CD4-positive, alpha-beta T cell (primary cell): ENCODE measurements at places on chromosomes 3 and 15. TPM values are rescaled to one million over a fixed set of nuclear protein-coding genes. Genes with fewer than 3 reads are reported as not detected.

- no peak for DNase-seq
These were observed 58.6 kb downstream of the TMEM212 start for GRCh38 chr3:171901615-171902312.

DNA sequence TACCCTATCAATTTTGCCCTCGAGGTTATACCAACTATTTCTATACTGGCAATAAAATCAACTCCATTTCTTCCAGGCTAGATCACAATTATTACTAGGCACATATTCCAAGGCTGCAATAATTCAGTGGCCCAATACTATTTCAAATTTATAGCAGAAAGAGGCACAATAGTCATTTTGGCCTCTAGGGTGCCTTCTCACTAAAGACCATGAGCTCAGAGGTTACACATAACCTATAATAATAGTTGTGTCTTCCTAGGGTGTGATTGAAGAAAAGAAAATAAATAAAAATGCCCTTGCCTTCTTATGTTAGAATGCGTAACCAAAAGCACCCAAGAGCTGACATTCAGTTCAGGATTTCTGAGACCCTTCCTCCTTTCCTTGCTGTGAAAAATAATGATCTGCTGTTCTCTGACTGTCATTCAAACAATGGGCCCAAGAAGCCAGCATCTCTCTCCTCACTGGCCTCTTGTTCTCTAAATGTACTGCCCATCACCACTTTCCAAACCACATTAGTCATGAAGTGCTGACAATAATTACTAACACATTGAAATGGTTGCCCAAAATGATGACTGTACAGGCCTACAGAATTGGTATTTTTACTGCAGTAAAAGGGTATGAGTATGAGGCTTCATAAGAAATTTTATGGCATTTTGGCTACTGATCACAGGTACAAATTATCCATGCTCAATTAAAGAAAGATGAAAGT lies 244.8 kb downstream of the LRRN1 start:
- DNase-seq: no peak

DNA sequence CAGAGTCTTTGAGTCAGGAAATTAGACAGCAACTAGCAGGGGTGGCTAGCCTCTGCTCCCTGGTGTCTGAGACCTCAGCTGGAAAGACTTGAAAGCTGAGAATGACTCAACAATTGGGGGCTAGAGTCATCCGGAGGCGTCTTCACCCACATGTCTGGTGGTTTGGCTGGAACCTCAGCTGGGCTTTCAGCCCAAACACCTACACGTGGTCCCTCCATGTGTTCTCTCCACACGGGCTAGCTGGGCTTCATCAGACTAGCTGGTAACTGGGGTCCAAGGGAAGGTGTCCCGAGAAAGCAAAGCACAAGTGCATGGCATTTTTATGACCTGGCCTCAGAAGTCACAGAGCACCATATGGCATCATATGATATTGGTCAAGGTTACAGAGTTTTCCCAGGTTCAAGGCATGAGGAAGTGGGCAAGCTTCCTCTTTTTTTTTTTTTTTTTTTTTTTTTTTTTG lies 19.9 kb upstream of the ABHD2 start:
- no peak for DNase-seq

DNA sequence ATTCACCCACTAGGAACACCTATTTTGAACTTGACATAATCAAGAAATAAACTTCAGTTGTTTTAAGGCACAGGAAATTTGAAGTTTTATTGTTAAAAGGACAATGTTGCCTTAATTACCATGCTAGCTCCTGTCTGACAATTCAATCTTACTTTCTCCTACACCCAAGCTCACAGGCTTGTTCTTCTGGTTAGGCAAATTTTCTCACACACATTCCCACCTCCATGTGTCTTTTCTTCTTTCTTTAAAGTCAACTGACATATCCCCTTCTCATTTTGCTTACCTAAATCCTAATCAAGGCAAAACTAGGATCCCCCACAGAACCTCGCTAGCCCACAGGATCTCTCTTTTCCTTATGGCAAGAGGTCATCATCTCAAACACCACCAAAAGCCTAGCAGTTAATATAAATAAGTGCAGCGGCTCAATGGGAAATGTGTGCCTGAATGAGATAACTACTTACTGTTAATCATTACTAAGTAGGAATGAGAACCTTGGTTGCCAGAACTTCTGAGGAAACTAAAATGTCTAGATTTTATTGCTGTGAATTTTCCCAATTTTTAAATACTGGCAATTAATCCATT lies 189.3 kb downstream of the PLCH1 start:
- no peak for DNase-seq

DNA sequence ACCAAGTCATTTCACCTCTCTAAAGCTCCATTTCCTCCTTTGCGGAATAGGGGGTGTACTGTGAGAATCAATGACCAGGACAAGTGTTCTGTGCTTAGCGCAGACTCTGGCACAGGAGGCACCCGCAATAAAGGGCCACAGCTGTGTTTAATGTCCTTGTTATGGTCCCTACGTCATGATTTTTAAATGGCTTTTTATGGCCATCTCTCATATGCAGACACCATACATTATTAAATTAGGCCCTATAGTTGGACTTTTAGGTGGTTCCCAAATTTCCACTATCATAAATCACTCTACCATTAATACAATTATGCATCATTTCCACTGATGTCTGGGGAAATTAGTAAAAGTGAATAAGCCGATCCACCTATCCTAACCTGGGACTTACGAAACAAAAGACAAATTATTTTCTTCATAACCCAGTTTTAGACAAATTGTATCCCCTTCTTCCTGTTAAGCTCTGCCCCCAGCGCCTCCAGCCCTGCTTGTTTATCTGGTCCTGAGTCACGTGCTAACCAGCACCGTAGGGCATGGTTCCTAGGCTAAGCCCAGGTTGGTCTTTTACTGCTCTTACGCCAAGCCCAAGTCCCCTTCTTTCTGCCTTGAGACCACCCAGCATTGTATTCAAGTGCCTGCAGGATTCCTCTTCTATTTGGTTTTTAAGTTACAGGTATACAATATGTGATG lies 278.3 kb downstream of the SHQ1 start:
- DNase-seq: no peak

GRCh38 chr3:64080616-64081234 lies 57.4 kb upstream of the PSMD6 start:
- no peak for DNase-seq

DNA sequence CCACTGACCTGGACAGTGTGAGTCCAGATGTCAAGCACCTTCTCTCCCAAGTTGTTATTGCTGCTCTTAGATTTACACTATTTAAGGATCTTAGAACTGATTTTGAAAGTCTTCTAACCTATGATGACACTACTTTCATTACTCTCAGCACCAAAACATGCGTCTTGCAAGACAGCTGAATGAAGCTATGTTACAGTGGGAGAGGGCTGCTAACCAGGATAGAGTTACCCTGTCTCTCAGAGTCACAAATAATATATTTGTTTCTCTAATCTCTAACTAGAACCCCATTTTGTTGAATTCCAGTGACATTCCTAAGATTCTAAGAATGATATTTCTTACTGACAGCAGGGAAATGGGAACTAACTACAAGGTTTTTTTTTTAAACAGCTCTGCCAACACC lies 455.5 kb downstream of the MAGI1 start:
- DNase-seq: no peak

GRCh38 chr3:130688015-130688688 lies 58.5 kb downstream of the PIK3R4 start:
- DNase-seq: no peak

DNA sequence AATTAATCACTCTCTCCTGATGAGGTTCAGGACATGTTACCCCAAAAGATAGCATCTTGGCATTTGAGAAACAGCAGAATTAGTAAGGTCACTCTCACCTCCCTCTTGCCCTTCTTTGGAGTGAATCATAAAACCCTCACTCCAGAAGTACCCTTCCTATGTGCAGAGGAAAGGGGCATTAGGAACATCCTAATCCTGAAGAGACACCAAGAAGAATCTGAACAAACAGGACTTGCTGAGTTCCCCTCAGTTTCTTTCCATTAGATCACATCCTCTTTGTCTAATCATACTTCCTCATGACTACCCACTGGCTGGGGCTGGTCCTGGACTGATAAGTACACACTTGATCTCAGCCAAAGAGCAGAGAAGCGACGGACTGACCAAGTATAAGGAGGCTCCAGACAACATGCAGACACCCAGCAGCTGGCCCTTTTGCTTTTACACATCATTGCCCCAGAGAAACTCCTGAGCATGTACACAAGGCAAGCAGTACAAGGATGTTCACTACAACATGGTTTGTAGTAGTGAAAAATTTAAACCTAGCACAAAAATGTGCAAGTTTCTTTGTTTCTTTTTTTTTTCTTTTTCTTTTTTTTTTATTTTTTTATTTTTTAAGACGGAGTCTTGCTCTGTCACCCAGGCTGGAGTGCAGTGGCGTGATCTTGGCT lies 15.0 kb upstream of the TM6SF1 start:
- no peak for DNase-seq

DNA sequence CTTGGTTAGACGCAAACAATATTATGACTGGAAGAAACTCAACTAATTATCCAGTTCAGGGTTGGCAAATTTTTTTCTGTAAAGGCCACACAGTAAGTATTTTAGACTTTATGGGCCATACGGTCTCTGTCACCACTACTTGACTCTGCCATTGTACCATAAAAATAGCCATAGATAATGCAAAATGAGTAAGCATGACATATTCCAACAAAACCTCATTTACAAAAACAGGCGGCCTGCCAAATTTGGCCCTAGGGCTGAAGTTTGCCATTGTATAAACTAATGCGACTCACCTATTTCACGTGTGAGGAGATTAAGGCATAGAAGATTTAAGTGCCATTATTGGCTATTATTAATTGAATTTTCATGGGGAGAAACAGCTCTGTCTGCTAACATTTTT lies 116.8 kb upstream of the CNTN6 start:
- DNase-seq: no peak

DNA sequence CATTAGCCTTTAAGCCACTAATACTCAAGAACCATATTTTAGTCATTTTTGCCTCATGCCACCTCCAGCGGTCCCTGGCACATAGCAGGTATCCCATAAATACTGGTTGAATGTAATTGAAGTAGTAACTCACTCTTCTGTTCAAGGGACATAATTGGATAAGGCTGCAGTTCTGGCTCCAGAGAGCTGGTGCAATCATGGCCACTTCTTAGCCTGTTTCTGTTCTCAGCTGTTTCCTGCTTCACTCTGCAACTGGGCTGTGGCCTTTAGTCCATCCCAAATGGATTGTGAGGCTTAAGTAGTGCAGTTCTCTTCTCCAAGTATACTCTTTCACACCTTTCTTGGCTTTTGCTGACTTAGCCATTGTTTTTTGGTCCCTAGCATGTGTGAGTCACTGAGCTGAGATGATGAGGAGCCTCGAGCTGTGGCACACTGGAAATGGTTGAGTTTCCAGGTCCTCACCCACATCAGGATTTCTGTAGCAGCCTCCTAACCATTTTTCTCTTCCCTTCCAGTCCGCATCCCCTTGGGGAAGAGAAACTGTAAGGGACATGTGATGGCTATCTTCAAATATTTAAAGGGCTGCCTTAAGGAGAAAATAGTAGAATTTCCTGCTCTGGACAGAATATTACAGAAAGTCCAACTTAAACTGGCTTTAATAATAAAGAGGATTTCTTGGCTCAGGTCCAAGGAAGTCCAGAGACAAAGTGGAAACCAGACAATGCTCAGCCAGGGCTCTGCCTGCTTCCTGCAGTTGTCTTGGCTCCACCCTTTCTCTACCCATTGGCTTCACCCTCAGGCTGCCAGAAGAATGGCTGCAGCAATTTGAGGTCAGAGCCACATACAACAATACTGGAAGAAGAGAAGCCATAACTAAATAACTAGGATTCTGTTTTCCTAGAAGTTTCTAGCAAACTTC lies 305.4 kb upstream of the ROPN1 start:
- no peak for DNase-seq

- DNase-seq: no peak
These were observed 31.0 kb downstream of the NR2F2 start for GRCh38 chr15:96361309-96362010.

DNA sequence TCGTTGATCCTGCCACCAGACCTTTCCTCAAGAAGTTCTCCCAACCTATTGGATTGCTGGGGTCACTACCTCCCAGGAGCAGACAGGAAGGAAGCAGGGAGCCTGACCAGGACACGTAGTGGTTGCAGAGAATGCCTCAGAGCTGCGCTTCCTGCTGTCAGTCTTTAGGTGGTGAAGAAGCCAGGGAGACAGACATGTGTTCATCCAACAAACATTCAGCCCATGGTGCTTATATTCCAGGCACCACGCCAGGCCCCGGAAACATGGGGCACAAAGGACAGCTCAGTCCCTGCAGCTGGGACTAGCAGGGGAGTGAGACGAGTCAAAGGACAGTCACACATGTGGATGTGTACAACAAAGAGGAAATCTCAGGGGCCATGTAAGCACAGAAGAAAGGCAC lies 26.0 kb upstream of the CORO2B start:
- no peak for DNase-seq

GRCh38 chr3:119173325-119173724 lies at the start of gene UPK1B:
Gene UPK1B (plus strand): TSS chr3:119173598. CDS start chr3:119186742, 13,144 bp downstream.
- DNase-seq: no peak

- DNase-seq: no peak
These were observed 49.4 kb downstream of the ITGB5 start for GRCh38 chr3:124837730-124838186.

- DNase-seq: no peak
These were observed 101.4 kb downstream of the TFG start for GRCh38 chr3:100810671-100811070.

DNA sequence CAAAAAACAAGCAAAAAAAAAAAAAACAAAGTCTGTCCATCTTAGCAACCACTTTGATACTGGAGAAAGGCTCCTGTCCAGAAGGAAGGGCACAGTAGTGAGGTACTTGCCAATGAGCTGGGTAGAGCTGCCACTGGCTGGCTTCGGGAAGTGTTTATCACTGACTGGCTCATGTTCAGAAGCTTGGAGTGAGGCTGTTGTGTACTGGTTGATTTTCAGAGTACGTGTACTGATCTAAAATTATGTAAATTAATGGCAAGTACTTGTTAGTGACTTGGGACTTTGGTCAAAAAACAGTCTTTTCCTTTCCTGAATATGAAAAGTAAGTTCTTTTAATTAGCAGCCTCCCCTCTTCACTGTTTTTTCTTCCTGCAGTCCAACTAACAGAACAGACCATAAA lies 979 bp upstream of the ZNF621 start:
- no peak for DNase-seq

The CMSS1 gene
- total RNA-seq: 12.2 TPM

The GPR171 gene
- 16.7 TPM for total RNA-seq

The PLS1 gene
- total RNA-seq: 0.92 TPM

The GP9 gene
- total RNA-seq: not detected

The DPPA2 gene
- total RNA-seq: not detected

The NEK10 gene
- total RNA-seq: 0.61 TPM

The EXD1 gene
- not detected for total RNA-seq

The HSPBAP1 gene
- total RNA-seq: 11.0 TPM

The DIS3L gene
- 22.6 TPM for total RNA-seq
